ENCODE measurements at places on chromosomes 13 and 19.

GRCh38 chr13:99290894-99291293 is 16.3 kb downstream of the GPR183 start:
- DNase-seq = no peak

DNA sequence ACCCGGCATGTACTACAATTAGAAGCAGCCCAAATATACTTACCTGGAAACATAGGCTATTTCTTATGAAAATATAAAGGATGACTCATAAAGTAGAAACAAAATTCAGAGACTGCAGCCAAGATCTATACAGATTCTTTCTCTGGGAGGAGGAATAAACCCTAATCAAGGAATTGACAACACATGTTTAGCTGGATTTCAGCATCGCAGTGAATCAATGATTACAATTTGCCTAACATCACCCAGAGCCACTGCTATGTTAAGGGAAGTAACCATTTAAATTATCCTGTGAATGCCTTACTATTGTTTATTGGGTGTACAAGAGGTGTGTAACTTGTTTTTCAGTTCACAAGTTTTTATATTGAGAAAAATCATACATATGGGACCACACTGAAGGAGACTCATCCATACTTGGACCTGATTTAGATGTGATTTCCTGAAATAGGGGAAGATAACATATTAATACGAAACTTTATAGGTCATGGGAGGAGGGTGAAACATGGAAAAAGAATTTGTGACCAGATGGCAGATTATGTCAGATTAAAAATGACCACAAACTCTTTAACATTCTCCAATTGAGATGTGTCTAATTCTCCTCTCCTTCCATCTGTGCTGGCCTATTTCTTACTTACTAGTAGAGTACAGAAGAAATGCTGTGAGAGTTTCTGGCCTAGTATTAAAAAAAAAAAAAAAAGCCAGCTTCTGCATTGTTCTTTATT is 1168.4 kb downstream of the SLITRK1 start:
- DNase-seq = no peak

DNA sequence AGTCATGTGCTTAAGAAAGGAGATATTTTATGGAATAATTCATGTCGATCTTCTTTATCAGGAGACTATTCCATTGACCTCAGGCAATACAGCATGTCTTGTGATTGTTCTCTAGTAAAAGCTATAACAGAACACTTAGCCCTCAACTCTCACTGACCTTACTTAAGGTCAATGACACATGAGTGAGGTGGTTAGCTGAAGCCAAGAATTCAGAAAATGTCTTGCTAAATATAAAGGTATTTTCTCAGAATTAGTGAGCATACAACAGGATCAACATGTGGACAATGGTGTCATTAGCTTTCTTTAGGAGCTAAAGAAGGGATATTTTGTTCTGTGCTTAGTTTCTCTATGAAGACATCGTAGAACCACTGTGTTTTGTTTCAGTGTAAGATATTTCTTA is 1730.4 kb upstream of the SLC10A2 start:
- no peak for DNase-seq

GRCh38 chr19:52492201-52492993 is 35.1 kb upstream of the ZNF808 start:
- DNase-seq = peak; percentile 3

DNA sequence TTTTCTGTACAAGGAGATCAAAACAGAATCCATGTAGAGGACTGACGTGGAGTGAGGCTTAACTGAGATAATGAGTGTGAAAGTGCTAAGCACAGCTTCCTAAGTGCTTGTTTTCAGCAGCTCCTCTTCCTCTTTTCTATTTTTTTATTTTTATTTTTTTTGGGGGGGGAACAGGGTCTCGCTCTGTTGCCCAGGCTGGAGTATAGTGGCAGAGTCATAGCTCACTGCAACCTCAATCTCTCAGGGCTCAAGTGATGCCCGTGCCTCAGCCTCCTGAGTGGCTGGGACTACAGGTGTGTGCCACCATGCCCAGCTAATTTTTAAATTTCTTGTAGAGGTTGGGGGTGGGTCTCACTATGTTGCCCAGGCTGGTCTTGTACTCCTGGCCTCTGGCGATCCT is 5.6 kb upstream of the FOSB start:
- DNase-seq = no peak

GRCh38 chr19:37845932-37846331 is 60.5 kb downstream of the WDR87 start:
- DNase-seq = no peak

DNA sequence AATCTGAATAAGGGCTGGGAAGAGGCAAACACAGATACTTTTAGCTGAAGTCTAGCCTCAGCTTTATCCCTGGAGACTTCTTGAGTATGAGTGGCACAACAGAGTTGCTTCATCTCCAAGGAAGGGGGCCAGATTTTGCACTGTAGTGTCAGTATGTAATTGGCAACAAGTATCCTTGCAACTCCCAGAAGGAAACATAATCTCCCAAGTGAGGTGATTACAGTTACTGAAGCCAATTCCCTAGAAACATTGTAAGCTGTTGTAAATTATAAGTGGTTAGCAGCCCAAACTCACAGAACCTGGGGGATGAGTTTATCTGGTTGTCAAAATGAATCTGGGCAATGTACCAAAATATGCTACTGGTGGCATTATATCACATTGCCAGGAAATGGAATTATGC is 2065.7 kb upstream of the PCDH20 start:
- DNase-seq = no peak

GRCh38 chr19:45090034-45090433 is 2.9 kb upstream of the PPP1R37 start:
- no peak for DNase-seq

DNA sequence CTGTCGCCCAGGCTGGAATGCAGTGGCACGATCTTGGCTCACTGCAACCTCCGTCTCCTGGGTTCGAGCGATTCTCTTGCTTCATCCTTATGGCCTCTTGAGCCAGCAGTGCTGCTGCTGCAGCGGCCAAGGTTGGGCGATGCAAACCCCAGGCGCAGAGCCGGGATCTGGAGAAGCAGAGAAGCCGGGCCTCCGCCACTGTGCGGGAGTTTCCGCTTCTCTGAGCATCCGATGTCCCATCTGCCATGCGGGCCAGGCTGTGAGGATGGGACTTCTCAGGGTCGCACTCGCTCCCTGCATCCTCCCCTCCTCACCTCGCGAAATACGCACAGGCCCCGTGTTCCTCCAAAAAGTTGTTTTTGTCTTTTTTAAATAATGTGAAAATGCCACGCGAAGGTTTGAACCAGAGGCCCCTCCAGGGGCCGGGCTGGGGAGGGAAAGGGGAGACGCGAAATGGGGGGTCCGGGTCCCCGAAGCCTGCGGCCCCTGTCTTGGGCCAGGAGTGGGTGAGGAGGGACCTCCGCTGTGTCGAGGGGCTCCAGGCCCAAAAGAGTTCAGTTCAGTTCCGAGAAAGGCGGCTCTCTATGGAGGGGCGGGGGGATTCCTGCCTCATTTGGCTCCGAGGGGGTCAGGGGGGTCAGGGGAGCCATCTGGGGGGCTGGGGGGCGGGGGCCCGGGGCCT is 15.9 kb downstream of the CYTH2 start:
- no peak for DNase-seq

GRCh38 chr19:55625004-55625326 is 599 bp upstream of the ZNF784 start:
- no peak for DNase-seq

GRCh38 chr19:47272448-47273312 is 2.0 kb upstream of the INAFM1 start:
- DNase-seq = no peak

GRCh38 chr19:29497686-29498436 is 27.9 kb upstream of the VSTM2B start:
- no peak for DNase-seq

GRCh38 chr13:30112602-30113435 is 194.5 kb downstream of the KATNAL1 start:
- peak; percentile 83 for DNase-seq

DNA sequence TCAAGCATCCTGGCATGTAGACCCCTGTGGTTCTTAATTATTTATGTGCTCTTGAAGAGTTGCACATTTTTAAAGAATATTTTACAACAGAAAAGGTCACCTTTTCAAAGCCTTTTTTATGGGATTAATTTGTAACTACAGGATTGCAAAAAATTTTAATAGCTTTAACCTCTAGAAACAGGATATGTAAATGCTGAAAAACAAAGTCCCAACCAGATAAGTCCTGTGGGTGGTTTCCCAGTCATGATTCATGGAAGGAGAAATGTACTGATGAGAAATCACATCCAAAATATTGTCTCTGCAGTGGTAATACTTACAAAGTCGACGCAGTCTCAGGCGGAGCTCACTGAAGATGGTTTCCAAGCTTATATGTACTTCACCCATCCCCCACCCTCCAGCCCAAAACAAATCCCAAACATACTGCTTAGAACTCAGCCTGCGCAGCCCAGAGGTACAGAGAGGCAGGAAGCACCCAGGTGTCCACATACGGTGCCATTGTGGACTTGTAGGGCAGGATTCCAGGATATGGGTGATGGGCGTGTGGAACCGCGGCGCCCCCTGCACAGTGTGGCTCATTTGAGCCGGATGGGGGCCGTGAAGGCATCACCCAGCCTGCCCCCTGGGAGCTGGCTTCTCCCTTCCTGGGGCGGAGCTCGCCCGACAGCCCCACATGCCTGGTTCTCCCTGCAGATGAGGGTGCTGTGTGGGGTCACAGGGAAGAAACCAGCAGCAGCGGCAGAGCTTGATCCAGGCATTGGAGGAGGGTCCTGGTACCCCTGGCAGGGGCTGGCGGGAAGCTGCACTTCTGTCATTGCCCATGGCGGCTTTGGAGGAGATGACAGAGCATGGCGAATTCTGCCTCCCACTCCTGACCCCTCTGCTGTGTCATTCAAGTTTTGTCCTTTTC is 101.2 kb downstream of the ATP11A start:
- DNase-seq = no peak

DNA sequence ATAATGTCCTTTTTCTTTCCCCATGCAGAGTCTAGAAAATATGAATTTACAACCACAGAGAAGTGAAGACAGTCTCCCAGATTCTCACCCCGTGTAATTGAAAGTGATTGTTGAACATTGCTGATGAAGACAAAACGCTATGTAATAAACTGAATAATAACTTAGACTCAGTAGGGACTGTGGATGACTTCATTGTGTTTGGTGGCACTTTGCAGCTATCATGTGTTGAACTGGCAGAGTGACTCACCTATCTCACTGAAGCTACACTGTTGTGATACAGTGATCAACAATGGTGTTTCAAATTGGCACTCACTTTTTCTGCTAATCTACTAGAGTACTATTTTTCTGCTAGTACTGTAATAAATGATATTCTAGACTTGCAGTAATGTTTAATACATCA is 261.3 kb downstream of the DACH1 start:
- DNase-seq = no peak

GRCh38 chr19:18489627-18490184 is 32.2 kb downstream of the ELL start:
- DNase-seq = no peak

DNA sequence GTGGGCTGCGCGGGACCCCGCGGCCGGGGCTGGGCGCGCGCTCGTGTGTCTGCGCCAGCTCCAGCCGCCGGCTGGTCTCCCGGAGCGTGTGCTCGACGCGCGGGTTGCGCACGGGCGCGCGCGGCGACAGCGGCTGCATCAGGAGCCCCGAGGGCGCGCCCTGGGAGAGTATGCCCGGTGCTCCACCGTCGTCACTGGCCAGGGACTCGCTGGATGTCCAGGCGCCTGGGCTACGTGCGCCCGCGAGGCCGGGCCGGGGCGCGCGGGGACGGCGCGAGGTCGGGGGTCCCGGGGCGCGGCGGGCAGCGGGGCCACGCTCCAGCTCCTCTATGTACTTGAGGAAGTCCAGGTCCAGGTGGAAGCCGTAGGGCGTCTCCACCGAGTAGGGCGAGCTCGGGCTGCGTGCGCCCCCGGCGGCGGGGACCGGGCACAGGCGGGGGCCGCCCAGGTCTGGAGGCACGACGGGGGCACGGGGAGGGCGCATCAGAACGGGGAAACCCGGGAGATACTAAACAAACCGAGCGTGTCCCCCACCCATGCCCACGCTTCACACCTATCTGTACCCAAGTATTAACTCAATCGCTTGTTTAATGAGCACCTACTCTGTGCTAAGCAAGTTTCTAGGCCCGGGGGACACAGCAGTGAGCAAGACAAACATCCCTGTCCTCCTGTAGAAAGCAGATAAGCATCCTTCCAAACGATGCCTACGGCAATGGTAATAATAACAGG is 7.6 kb downstream of the KANK3 start:
- DNase-seq = peak; percentile 25

DNA sequence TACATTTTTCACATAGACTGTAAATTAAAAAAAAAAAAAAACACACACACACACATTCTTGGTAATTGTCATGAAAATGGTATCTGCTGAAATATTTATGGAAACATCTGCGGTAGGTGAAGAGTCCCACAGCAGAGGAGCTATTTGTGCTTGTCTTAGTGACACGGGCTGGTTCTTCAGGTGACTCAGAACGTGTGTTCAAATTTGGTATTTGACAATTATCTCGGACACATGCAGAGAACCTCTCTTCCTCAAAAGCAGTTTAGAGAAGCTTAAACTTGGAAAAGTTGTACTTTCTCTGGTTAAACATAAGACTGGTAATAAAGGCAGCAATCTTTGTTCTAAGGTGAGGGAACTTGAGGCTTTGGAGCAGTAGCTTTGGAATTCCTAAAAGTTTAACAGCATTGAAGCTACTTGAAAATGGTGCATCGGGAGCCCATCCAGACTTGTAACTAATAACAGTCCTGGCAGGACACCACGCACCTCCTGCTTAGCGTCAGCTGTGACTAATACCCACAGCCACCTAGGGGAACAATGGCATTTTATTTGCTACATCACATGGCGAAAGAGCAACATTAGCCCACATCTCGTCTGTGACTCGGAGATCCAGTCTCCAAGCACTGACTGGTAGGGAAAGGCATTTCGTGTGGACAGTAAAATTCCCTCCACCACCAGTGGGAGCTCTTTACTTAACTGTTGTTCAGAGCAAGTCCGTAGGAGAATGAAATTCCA is 1505.1 kb upstream of the SLC10A2 start:
- DNase-seq = no peak

DNA sequence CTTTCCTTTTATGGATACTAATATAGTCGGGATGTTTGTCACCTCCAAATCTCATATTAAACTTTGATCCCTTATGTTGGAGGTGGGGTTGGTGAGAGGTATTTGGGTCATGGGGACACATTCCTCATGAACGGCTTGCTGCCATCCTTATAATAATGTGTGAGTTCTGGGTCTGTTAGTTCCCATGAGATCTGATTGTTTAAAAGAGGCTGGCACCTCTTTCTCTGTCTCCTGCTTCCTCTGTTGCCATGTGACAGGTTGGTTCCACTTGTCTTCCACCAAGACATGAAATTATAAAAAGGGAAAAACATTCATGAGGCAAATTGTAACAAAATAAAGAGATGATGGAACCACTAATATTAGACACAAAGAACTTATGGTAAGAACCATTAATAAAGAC is 107.8 kb upstream of the ATXN8OS start:
- no peak for DNase-seq

GRCh38 chr13:65990684-65991083 is 1239.5 kb downstream of the PCDH9 start:
- no peak for DNase-seq

- peak; percentile 46 for DNase-seq
Observed at GRCh38 chr19:19538061-19538784, at the start of gene CILP2. Gene CILP2, plus strand, starts transcription at chr19:19538265. Its CDS starts 85 bp downstream, at chr19:19538350.

- peak; percentile 58 for DNase-seq
Observed at GRCh38 chr19:40223135-40223822, 3.2 kb downstream of the CCNP start.

Data from CD4-positive, alpha-beta T cell treated with Interleukin-10 for 1 hour (primary cell).